Spleen (tissue), 13 donors: ENCODE measurements at places on chromosomes 7 and 10. TPM values are rescaled to one million over a fixed set of nuclear protein-coding genes. Genes with fewer than 3 reads are reported as not detected.

GRCh38 chr7:116139007-116139406 is 71.3 kb upstream of the TES start:
- no peaks in the 10 kb centered on the region for H3K36me3 ChIP-seq
- DNase-seq = no peak
- peaks cover 13% of the 10 kb centered on the region for H3K4me1 ChIP-seq
- H3K27ac ChIP-seq = no peak overlapping the region
- H3K27me3 ChIP-seq = no peaks in the 10 kb centered on the region

GRCh38 chr7:95006010-95006409 is 98.6 kb downstream of the PPP1R9A start:
- no peak for DNase-seq
- H3K27ac ChIP-seq = no peak overlapping the region
- H3K27me3 ChIP-seq = no peaks in the 10 kb centered on the region
- H3K4me1 ChIP-seq = no peaks in the 10 kb centered on the region
- H3K4me3 ChIP-seq = no peak overlapping the region

The HOXA6 gene
- 0.26 TPM for polyA plus RNA-seq

- H3K27me3 ChIP-seq = no peaks in the 10 kb centered on the region
- H3K4me1 ChIP-seq = no peaks in the 10 kb centered on the region
- H3K36me3 ChIP-seq = no peaks in the 10 kb centered on the region
- no peak overlapping the region for H3K4me3 ChIP-seq
- no peak overlapping the region for H3K27ac ChIP-seq
- no peak for DNase-seq
These were observed 15.4 kb downstream of the PAXIP1 start for GRCh38 chr7:154987571-154987970.

- H3K4me1 ChIP-seq = no peaks in the 10 kb centered on the region
- H3K4me3 ChIP-seq = no peak overlapping the region
- no peak overlapping the region for H3K27ac ChIP-seq
These were observed 664.2 kb downstream of the NXPH1 start for GRCh38 chr7:9097565-9098060.

- no peak overlapping the region for H3K4me3 ChIP-seq
- no peaks in the 10 kb centered on the region for H3K36me3 ChIP-seq
- no peak for DNase-seq
- no peak overlapping the region for H3K27ac ChIP-seq
These were observed 56.8 kb downstream of the TPST1 start for GRCh38 chr7:66261941-66262340.

The OR13A1 gene
- 0.94 TPM for polyA plus RNA-seq

The VTI1A gene
- polyA plus RNA-seq = 7.8 TPM

- no peak for DNase-seq
- H3K4me3 ChIP-seq = no peak overlapping the region
- no peaks in the 10 kb centered on the region for H3K36me3 ChIP-seq
- H3K27ac ChIP-seq = no peak overlapping the region
These were observed 12.0 kb upstream of the ZNF800 start for GRCh38 chr7:127404286-127405072.
